ENCODE measurements at places on chromosomes 1 and 21. TPM values are rescaled to one million over a fixed set of nuclear protein-coding genes. Genes with fewer than 3 reads are reported as not detected.

VASH2 gene
- 3.6 TPM for total RNA-seq

- DNase-seq = no peak
Observed at GRCh38 chr1:82048596-82048995, 247.9 kb downstream of the ADGRL2 start.

GRCh38 chr1:90435351-90435750 is 281.8 kb downstream of the BARHL2 start:
- DNase-seq = no peak

DNA sequence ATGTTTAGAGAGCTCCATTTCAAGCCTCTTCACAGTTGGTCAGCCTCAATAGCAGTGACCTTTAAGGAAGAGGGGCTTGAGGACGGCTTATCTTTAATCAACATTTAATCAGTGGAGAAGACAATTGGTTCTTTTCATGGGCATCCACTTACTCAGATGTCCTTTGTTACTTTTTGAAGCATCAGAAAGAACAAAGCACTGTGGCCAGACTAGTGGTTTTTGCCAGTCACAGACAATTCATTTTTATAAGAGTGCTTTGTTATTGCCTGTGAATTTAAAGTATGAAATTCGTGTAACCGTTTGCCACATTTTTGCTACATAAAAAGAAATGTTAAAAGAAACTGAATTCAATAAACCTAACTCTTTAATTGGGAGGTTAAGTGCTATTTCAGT is 222.8 kb downstream of the TPR start:
- no peak for DNase-seq

DNA sequence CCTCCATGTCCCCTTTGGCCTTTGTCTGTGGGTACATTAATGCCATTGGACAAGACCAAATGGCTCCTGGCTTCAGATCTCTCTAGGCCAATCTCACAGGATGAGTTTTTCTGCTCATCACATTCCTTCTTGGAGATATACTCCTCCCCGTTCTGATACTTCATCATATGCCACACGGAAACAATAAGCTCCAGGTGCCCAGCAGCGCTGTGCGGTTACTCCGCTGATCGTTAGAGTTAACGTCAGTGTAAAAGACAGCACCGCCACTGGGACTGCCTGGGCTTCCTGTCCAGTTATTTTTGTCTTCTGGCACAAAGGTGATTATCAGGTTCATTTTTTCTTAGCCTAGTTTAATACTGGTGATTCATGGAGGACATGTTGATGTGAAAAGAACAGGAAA is 22.5 kb downstream of the CACHD1 start:
- DNase-seq = no peak
